ENCODE measurements at places on chromosomes 3 and 15. TPM values are rescaled to one million over a fixed set of nuclear protein-coding genes. Genes with fewer than 3 reads are reported as not detected.
A peak's percentile ranks its signal among the peaks of the same experiment; 100 is the strongest.

DNA sequence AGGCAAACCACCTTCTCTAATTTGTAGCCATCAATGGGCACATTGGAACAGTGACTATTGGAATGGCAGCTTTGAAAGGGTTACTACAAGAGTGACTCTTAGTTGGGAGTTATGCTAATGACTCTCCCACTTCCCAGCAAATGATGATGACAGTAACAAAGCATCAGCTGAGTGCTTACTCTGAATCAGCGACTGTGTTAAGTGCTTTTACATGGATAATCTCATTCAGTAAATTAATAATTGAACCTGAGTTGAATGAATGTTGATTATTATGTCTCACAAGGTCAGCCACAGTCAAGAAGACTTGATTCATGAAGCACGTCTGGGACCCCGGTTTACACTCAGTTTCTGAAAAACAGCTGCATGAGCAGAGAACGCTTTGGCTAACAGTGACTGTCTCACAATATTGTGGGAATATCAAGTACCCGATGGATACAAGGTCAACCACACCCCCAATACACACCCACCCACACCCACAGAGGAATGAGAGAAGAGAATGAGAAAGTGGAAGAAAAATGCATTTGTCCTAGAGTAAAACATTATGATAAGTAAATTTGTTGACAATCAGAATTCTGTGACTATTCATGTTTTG, 242.0 kb upstream of the FEZF2 start:
- DNase-seq, result no peak

- no peak for DNase-seq
Measured at GRCh38 chr3:25142609-25143355, 285.3 kb upstream of the RARB start.

GRCh38 chr3:169148448-169149348, 514.8 kb downstream of the MECOM start:
- DNase-seq, result no peak

DNA sequence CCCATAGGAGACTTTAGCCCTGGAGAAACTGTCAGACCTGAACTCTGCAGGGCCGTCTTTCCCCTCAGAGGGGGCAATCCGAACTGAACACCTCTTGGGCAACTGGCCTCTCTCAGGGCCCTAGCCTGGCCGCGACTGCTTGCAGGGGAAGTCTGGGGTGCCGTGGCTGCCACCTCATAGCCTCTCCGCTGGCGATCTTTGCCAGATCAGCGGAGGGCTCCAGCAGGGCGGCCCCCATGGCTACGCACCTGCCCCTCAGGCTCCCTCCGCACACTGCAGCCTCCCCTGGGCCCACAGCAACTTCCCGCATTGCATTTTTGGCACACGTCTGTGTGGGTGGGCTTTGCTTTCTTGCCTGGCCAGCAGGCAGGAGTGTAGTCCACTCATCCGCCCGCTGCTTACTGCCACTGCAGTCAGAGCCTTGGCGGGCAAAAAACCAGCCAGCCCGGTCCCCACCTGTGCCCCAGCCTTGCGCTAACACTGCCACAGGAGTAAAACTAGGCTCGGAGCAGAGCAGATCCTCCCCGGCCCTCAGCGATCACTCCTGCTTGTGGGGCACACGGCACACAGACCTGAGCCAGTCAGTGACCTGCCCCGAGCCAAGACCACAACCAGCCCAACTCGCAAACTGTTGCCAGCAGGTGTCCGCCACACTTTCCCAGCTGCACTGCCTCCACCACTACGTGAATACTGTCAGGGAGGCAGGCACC, 266.8 kb upstream of the CBLB start:
- no peak for DNase-seq

GRCh38 chr3:71369701-71370391, 213.7 kb downstream of the FOXP1 start:
- DNase-seq, result no peak

- no peak for DNase-seq
Measured at GRCh38 chr3:157353652-157354051, 83.0 kb upstream of the PTX3 start.

- no peak for DNase-seq
Measured at GRCh38 chr3:159486580-159486979, 502.1 kb upstream of the IL12A start.

GRCh38 chr3:71208211-71209095, 375.1 kb downstream of the FOXP1 start:
- DNase-seq, result no peak

DNA sequence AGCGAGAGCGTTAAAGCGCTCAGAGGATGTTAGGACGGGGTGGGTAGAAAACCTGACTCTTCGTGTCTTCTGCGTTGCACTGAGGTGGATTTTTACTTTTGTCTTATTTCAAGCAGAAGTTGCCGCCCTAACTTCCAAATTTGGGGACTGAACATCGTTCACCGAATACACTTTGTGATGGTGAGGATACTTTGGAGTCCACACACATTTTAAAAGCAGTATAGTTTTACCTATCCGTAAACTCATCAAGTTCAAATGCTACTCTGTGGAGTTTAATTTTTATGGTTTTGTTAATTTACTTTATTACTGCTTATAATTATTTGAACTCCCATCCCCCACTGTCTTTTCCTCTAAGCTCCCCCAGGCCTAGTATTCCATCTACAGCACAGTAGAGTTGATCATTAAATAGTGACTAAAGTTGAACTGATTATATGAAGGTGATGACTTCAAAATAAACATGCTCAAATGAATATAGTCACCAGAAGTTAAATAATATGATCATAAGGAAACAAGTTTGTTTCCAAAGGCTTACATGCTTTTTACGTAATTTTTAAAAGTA, 617 bp upstream of the EOGT start:
- no peak for DNase-seq

DNA sequence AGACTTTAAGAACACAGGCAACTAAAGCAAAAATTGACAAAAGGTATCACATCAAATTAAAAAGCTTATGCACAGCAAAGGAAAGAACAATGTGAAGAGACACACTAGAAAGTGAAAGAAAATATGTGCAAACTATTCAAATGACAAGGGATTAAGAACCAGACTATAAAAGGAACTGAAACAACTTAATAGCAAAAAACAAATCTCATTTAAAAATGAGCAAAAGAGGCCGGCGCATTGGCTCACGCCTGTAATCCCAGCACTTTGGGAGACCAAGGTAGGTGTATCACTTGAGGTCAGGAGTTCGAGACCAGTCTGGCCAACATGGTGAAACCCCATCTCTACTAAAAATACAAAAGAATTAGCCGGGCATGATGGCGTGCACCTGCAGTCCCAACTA, 14.4 kb downstream of the NGLY1 start:
- DNase-seq, result no peak

DNA sequence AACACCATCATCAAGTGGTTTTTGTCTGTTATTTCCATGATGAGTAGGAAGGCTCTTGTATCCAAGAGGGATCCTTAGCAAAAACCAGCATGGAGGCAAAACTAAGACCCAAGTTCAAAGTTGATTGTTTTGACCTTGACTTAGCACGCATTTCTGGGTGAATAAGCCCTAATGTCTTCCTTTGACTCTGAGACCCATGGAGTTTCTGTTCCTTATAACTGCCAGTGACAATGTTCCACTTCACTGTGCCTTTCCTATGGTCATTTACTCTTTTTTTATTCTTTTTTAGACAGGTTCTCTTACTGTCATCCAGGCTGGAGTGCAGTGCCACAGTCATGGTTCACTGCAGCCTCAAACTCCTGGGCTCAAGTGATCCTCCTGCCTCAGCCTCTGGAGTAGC, 118.2 kb upstream of the MRPL3 start:
- DNase-seq, result no peak

- no peak for DNase-seq
Measured at GRCh38 chr3:5784690-5785089, 597.2 kb downstream of the EDEM1 start.

DNA sequence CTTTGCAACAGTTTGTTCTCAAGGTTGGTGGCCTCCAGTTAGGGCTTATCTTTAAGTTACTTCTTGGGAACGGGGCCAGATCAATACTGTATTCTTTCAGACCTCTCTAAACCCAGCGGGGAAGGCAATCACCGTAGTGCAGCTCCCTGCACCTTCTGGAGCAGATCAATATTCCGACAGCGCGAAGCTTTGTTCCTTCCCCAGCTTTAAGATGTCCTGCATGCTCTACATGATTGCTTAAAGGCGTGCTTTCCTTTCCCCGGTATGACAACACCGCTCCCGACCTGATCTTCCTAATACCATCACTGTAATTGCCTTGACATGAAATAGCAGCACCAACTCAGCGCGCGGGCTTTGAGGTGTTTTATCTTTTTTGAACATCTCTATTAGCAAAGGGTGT, 755.2 kb downstream of the NR2F2 start:
- DNase-seq, result no peak

- no peak for DNase-seq
Measured at GRCh38 chr3:168097381-168097780, 1.7 kb upstream of the GOLIM4 start.

- DNase-seq, result no peak
Measured at GRCh38 chr3:12655701-12656100, 8.2 kb downstream of the RAF1 start.

- no peak for DNase-seq
Measured at GRCh38 chr3:116386168-116386567, 59.1 kb downstream of the LSAMP start.

- DNase-seq, result peak; percentile 35
Measured at GRCh38 chr3:197027151-197027895, 2.3 kb downstream of the MELTF start.

- DNase-seq, result no peak
Measured at GRCh38 chr3:141184430-141184829, 47.2 kb upstream of the PXYLP1 start.

DNA sequence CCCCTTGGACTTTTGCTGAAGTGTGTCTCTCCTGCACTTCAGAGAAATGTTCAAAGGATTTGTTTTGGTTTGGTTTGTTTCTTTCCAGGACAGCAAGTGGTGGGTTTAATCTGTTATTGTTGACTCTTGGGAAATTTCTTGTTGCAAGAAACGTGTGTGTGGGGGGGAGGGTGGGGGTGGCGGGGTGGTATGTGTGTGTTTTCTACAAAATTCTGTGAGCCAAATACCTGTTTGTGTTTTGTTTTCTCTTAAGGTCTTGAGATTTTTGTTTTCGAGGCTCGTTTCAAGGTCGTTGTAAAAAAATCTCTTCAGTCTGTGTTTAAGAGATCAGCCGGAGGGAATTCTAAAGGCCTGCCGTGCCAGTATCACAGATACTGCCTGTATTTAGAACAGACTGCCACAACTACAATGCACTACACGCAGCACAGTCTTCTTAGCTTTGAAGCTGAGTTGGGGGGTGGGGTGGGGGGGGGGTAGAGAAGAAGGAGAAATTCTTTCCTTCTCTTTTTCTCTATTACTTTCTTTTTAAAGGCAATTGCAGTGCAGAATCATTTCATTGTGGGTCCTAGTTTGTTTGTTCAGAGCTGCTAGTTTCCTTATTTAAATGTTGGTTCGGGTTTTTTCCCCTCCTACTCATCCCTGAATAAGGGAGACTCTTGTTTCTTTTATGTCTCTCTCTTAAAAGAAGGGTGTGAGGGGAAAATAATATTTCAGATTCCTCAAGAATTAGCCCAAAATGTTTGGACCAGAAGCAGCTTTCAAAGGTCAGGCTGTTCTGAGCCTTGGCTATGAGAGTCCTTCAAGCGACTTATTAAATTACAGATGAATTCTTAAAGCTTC, 1.4 kb upstream of the BCL6 start:
- DNase-seq, result peak; percentile 65

DNA sequence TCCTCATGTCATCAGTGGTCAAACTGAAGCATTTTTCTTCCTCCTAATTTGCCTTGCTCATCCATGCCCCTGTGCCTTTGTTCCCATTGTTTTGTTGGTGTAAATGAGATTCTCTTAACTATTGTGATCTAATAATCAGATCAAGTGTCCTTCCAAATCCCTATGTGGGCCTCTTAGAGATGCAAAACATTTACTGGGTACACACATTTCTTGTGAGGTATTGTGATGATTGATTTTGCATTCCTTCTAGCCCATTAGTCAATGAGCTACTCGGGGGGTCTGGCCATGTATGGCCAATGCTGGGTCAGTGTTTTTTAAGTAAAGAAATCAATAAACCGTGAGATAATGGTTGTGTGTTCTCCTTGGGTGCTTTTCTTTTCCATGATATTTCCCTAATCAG, 580.4 kb downstream of the VGLL3 start:
- DNase-seq, result no peak

DNA sequence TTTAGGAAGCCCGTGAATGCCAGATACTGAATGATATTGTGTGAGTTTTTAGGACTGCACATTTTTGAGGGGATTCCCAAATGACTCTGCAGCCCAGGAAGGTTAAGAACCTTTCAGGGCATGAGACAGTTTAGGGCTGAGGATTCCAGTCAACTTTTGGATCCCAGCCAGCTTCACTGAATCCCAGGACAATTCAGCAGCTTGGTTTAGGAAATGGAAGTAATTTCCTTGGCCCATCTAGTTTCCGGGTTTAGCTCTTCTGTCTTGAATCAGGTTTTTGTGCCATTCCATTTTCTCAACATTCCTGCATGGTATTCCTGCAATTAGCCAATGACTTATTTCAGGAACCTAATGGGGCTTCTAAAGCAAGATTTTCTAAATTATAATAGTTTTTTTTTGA, 253.9 kb downstream of the LSAMP start:
- DNase-seq, result no peak

DNA sequence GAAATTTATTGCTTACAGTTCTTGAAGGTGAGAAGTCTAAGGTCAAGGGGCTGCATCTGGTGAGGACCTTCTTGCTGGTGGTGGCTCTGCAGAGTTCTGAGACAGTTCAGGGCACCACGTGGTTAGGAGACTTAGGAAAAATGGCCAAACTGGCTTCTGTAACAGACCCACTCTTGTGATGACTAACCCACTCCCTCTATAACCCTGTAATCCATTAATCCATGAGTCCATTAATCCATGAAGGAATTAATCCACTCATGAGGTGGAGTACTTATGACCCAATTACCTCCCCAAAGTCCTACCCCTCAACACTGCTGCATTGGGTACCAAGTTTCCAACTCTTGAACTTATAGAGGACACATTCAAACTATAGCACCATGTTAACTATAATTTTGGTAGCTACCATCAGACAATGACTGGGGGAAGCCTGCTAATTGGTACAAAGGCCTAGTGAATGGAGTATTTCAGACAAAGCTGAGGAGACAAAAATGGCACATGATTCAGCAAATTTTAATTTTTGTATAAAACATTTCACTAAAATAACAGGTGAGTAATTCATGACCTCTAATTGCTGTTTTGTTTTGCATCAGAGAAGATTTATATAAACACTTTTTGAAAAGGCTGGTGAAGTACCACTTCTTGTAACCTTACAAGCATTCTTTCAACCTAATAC, 374.1 kb upstream of the TBL1XR1 start:
- no peak for DNase-seq

DNA sequence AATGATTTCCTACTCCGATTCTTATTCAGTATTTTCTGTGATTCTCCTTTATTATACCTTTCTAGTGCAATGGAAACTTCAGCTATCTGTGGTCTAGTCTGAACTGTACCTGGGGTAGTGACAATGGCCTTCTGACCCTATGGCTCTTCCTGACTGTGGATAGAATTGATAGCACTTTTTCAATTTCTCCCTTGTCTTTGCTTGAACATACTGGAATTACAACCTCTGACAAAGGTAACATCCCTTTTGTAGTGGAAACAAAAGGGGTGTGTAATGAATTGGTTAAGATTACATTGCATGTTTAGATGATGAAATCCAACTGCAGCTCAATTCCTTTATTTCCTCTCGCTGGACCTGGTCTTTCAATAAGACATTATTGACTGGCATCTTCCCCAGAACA, 21.0 kb upstream of the SOX2 start:
- DNase-seq, result no peak

FGD5 gene
- 5.7 TPM for total RNA-seq

UROC1 gene
- total RNA-seq, result 0.17 TPM

ZNF860 gene
- total RNA-seq, result 0.80 TPM

THPO gene
- total RNA-seq, result 0.97 TPM

KBTBD12 gene
- total RNA-seq, result not detected

FOXL2NB gene
- 95.5 TPM for total RNA-seq

RHOV gene
- 3.4 TPM for total RNA-seq

CPB1 gene
- total RNA-seq, result not detected
